G401 (cell line): ENCODE measurements at places on chromosomes 5 and 9.

DNA sequence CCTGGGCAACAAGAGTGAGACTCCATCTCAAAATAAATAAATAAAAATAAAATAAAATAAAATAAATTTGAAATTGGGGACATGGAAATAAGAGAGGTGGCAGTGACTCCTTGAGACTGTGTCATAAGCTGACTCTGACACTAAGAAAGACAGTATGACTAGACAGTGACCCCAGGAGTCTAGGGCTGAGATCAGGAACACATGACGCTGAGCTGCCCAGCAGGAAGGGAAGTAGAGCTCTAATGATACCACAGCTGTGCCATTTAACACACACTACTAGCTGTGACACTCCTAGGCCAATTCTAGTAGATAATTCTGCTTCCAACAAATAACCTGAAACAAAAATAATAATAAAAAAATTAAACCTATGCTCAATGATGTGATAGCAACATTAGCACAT is 293.0 kb downstream of the SEC61B start:
- no peak for DNase-seq

GRCh38 chr5:16464231-16464630 is 1.4 kb downstream of the ZNF622 start:
- DNase-seq = no peak

DNA sequence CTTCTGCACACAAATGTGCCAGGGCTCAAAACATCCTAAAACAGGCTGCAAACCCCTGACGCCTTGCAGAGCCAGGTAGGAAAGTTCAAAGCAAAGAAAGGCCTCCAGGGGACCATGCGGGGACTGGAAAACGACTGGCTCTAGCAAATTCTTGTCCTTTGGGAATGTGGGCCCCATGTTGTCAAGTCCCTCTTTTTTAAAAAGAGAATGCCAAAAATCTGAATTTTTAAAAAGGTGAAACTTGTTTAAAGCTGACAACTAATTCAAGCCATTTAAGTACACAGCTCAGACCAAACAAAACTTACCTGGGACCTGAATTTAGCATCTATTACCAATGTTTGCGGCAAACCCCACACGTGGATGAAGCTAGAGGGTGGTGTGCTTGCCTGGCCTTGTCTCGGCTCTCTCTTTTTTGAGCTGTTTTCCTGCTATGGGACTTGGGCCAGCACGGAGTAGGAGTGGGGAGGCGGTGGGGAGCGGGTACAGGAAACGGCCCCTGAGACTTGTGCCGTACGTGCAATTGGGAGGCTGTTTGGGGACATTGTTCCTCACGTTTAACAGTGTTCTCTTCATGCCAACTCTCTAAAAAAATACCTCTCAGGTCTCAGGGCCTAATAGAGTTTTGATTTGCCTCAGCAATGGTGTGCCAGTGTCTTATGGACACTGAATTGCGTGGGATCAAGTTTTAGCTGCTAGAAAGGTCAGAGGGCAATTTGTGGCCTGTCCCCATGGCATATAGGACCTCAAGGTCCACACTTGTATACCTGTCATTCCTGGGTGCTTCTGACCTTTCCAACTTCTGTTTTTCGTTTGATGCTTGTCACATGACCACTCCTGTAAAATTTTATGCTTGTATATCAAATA is 15.1 kb upstream of the PHF19 start:
- no peak for DNase-seq

GRCh38 chr5:156883316-156883875 is 33.3 kb downstream of the PPP1R2B start:
- DNase-seq = no peak

DNA sequence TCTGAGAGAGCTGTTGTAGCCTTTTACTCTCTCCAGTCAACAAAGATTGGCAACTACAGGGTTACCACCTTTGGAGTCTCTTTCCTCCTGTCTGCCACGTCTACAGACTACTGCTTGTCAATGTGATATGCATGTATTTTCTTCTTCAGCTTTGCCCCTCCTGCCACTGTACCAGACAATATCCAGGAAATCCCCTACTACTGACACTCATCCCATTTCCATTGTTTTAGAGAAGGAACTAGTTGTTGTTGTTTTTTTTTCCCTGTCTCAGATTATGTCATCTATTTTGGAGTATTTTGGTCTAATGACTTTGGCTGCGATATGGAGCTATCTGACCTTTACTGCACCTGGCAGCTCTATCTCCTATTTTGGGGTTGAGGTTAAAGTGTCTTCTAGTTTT is 50.1 kb upstream of the MACIR start:
- DNase-seq = no peak

- no peak for DNase-seq
Measured at GRCh38 chr9:34980181-34980761, 9.3 kb upstream of the DNAJB5 start.

GRCh38 chr5:21219251-21219650 is 1231.3 kb upstream of the CDH18 start:
- no peak for DNase-seq

DNA sequence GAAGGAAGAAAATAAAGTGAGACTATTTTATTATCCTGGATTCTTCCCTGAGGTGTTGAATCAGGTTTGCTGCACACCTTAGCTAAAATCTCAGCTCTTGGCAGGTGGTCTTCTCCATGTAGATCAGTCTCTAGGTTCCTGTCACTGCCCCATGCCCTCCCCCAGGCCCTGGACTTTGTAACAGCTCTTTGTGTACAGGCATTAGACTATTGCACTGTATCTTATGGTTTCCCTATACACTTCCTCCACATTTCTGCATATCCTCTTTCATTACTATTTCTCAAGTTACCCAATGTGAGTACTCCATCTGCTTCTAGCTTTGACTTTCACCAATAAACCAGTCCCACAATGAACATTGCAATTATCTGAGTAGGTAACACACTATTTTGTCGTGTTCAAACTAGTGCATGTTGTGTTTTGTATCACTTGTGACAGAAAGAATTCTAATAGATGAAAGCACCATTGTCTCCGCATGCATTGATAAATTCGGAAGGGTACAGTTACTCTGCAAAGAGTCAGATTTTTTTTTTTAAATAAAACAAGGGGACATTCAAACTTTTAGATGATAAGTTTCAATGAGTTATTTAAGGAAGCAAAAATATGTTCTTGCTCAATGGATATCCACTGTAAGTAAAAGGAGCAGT is 1348.7 kb upstream of the C9orf72 start:
- DNase-seq = no peak

DNA sequence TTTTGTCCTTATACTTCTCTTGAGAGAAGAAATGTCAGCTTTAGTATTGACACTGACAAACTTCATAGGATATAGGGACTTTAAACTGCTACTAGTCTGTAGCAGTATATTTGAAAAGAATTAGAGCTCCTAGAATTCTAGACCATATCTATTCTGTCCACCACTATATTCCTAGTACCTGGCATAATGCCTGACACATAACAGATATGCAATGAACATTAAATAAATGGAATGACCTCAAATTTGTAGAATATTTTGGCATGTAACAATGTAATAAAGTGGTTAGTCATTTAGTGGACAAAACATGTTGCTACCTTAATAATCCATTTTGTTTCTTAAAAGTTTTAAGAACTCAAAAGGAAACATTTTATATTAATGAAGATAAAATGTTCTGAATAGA is 57.5 kb downstream of the HOMER1 start:
- DNase-seq = no peak
